CD8-positive, alpha-beta memory T cell (primary cell): ENCODE measurements at places on chromosomes 11 and 22. TPM values are rescaled to one million over a fixed set of nuclear protein-coding genes. Genes with fewer than 3 reads are reported as not detected.

The CYP2D6 gene
- 1.8 TPM for total RNA-seq

The CRYBB3 gene
- 0.26 TPM for total RNA-seq

The LRRC56 gene
- 1.8 TPM for total RNA-seq

The TMPRSS6 gene
- 0.68 TPM for total RNA-seq

The FAM111B gene
- total RNA-seq = 40.9 TPM

The NXPE2 gene
- not detected for total RNA-seq

The BDNF gene
- total RNA-seq = not detected

DNA sequence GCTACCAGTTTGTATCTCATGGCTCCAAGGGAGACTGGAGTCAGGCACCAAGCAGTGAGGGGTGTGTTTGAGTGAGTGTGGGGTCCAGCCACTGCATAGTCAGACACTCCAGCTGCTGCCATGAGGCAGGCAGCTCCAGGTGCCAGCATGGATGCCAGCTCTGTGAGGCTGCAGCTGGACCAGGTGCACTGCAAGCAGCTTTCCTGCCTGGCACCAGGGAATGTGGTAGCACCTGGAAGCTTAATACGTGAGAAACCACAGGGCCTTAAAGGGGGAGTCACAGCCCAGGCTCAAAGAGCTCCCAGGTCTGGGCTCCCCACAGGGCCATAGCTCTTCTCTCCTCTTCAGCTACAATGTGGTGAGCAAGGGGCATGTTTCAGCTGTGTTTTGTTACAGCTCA is 817.8 kb upstream of the LUZP2 start:
- no peak for DNase-seq

DNA sequence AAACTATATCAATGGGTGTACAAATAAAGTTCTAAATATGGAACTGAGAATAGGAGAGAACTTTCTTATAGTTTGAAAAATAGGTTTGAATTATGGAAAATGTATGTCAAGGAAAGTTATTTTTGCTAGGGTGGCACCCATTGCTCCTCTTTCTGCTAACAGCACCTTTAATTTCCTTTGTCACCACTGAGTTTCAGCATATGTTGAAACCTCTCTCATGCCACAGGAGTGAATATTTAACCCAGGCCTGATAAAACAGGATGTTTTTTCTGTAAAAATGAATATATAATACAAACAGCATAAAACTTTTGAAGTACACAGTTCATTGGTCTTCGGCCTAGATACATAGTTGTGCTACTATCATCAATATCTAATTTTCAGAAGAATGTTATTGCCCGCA is 385.5 kb upstream of the ANO5 start:
- no peak for DNase-seq

DNA sequence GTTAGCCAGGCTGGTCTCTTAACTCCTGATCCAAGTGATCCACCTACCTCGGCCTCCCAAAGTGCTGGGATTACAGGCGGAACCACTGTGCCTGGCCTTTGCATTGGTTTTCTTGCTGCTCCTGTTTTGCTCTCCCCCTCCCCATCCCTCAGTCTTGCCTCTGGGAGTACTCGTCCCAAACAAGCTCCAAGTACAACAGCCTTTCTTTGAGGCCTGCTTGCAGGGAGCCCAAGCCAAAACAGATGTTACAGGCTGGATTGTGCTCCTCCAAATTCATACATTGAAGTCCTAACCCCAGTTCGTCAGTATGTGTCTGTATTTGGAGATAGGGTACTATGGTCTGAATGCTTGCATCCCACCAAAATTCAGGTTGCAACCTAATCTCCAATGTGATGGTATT is 8.6 kb downstream of the IGLL1 start:
- no peak for DNase-seq

DNA sequence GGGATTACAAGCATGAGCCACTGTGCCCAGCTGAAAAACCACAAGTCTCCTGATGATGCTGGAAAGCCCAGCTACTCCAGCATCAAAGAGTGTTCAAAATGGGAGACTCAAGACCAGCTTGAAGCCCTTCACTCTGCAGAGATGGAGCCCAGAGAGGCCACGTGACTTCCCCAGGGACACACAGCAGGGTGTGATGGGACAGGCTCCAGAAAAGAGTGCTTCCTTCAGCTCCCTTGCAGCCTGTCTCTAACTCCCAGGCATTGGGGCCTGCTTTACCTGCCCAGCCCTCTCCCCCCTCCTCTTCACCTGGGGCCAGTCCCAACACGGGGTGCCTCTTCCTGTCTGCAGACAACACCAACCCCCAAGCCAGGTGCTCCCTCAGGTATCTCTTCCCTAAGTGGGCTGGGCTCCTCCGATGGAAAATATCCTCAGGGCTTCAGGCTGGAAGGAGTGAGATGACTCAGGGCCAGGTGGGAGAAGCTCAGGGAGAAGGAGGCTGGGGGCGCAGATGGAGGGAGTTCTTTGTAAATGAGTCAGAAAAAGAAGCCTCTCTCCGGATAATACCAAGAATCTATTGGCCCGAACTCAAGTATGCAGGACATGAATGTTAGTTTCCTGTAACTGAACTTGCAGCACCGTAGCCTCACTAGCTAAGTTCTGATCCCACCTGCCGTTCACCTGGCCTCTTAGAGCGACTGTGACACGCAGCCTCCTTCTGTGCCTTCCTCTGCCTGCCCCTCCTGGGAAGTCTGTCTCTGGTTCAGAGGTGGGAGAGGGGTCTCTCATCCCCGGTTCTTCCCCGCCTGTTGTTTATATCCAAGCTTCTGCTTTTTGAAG is 326.6 kb downstream of the MN1 start:
- DNase-seq = no peak

- no peak for DNase-seq
These were observed 30.2 kb downstream of the GTF2H1 start for GRCh38 chr11:18352581-18352980.

GRCh38 chr22:44550711-44551491 is 52.9 kb upstream of the RTL6 start:
- DNase-seq = no peak

GRCh38 chr22:21628386-21629254 is 1.2 kb downstream of the YDJC start:
- DNase-seq = no peak

- no peak for DNase-seq
These were observed 1253.3 kb downstream of the TBC1D22A start for GRCh38 chr22:48015701-48016100.

- no peak for DNase-seq
These were observed 26.1 kb downstream of the SNX19 start for GRCh38 chr11:130890039-130890745.

GRCh38 chr11:83836065-83836464 is 549.9 kb upstream of the CCDC90B start:
- no peak for DNase-seq

- DNase-seq = no peak
These were observed 7.4 kb upstream of the CLMP start for GRCh38 chr11:123202155-123203151.

DNA sequence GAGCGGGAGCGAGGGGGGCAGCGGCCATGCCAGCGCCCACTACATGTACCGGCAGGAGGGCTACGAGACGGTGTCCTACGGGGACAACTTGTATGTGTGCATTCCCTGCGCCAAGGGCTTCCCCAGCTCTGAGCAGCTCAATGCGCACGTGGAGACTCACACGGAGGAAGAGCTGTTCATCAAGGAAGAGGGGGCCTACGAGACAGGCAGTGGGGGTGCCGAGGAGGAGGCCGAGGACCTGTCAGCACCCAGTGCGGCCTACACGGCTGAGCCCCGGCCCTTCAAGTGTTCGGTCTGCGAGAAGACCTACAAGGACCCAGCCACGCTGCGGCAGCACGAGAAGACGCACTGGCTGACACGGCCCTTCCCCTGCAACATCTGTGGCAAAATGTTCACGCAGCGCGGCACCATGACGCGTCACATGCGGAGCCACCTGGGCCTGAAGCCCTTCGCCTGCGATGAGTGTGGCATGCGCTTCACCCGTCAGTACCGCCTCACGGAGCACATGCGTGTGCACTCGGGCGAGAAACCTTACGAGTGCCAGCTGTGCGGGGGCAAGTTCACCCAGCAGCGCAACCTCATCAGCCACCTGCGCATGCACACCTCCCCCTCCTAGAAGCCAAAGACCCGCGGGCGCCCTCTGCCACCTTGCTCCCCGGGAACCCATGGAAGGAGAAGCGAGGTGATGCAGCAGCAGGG is 20.9 kb upstream of the TMEM191C start:
- DNase-seq = no peak

DNA sequence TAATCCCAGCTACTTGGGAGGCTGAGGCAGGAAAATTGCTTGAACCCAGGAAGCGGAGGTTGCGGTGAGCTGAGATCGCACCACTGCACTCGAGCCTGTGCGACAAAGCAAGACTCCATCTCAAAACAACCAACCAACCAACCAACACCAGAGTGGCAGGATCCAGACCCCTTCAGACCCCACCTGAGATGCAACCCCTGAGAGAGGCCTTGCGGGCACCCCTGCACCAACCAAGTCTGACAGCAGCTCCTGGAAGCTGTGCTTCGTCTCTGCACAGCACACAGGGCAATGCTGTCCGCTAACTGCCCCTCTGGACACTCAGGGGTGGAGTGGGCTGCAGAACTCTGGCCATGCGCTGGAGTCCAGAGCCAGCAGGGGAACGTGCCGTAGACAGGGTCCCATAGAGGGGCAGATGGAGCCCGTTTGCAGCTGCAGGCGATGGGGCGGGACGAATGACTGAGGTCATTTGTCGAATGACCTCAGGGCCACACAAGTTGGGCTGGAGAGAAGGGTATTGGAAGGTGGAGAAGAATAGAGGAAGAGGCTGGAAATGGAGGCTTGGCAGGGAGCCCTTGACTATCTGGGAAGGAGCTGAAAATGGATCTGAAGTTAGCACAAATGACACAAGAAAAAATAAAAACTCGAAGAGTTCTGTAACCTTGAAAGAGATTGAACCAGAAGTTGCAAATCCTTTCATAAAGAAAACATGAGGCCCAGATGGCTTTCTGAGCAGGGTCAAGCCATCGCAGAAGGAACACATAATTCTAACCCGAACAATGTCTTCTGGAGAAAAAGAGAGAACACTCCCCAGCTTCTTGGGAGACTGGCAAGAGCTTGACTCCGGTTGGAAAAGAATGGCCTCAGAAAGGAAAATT is 199.7 kb downstream of the CTTN start:
- no peak for DNase-seq

DNA sequence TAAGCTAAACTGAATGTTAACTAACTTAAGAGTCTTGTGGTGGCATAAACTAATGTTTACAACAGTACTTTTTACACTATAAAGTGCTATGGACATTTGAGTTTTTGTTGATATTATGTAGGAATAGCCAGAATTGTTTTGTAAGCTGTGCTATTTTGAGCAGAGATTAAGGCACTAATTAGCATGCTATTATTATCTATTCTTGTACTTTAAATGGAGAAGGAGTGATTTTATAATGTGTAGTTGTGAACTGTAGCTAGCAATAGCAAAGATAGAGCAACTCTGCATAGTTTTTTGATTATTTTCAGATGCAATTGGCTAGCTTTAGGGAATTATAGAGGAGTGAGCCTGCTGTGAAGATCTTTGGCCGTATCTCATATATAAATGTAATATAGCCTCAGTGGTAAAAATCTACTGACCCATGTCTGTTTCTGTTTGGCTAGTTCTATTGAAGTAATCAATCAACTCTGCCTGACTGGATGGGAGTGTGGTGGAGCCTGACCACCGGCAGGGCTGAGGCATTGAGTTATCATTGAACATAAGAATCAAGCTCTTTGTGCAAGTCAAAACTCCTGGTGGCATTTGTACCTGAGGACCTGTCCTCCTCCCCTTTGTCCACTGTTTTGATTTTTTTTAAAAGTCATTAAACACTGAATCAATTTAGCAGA is 34.3 kb downstream of the NCAM1 start:
- no peak for DNase-seq

- DNase-seq = no peak
These were observed 8.5 kb downstream of the NAV2 start for GRCh38 chr11:19721176-19721575.

DNA sequence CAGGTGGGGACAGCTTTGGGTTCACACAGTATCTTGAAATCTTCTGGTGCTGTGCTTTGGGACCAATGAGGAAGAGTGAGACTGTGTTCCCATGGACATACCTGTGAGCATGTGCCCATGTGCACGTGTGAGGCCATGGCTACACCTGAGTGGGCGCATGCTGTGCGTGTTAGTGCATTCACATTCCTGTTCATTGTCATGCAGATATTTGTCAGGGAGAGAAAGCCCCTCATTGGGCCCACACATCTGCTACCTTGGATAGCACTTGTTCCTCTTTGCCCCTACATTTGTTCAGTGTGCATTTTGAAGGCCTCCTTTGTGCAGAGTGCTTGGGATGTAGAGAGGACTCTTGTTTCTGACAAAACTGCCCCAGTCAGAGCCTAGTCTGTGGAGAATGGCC is 154.3 kb upstream of the E2F8 start:
- no peak for DNase-seq

GRCh38 chr22:43269646-43270045 is 73.5 kb downstream of the SCUBE1 start:
- no peak for DNase-seq

DNA sequence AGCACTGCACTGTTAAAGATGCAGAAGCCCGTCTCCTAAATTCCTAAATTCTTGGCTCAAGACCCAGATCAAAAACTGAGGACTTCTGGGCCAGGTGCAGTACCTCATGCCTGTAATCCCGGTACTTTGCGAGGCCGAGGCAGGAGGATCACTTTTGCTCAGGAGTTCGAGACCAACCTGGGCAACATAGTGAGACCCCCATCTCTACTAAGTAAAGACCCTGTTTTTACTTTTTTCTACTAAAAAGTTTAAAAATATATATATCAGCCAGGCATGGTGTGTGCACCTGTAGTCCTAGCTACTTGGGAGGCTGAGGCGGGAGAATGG is 29.7 kb downstream of the PDGFB start:
- DNase-seq = no peak

DNA sequence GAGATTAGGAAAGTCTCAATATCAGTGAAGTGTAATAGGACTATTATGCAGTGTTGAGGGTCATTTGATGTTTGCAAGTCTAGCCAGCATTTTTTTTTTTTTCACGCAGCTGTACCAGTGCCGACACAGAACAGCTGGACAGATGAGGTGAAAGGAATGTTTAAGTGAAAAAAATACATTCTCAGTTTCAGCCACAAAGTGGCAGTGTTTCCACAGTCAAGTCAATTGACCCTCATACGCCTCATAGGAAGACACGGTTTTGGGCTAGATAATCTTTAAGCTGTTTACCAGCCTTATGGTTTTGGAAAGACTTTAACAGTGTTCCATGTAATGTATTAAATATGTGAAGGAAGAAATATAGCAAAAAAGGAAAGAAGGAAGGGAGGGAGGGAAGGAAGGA is 349.9 kb upstream of the ANO3 start:
- DNase-seq = no peak

DNA sequence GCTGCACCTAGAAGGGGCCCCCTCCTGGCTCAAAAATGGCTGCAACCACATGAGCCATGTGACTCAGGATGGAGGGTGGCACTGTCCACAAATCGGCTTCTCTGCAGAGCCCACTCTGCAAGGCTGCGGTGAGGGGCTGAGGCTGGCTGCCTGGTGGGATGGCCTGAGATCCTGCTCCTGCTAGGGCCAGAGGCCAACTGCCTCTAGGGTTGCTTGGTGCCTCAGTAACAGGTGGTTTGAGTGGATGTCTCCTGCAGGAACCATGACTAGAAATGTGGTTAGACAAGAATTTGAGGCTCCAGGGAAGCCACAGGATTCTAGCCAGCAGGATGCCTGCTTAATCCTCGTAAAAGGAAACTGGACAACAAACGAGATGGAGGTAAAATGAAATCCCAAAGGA is 17.1 kb downstream of the PATZ1 start:
- DNase-seq = no peak
